Stimulated activated CD8-positive, alpha-beta memory T cell treated with anti-CD3 and anti-CD28 coated beads, Interleukin-4, amount 100 ng/mL, for 4 hours (primary cell): ENCODE measurements at places on chromosomes 16 and 17.

DNA sequence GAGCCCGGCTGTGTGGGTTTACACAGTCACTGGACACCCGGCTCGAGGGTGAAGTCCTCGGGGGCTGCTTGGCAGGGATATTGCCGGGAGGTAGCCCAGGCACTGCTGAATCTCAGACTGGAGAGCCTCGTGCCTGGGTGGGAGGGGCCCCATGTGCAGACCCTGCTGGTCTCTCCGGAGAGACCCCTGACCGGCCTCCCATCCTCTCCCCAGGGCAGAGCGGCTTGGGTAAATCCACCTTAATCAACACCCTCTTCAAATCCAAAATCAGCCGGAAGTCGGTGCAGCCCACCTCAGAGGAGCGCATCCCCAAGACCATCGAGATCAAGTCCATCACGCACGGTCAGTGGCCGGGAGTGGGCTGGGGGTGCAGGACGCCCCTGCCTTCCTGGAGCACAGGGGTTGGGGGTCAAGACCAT lies 346.5 kb downstream of the SEC14L1 start:
- no peak for DNase-seq

DNA sequence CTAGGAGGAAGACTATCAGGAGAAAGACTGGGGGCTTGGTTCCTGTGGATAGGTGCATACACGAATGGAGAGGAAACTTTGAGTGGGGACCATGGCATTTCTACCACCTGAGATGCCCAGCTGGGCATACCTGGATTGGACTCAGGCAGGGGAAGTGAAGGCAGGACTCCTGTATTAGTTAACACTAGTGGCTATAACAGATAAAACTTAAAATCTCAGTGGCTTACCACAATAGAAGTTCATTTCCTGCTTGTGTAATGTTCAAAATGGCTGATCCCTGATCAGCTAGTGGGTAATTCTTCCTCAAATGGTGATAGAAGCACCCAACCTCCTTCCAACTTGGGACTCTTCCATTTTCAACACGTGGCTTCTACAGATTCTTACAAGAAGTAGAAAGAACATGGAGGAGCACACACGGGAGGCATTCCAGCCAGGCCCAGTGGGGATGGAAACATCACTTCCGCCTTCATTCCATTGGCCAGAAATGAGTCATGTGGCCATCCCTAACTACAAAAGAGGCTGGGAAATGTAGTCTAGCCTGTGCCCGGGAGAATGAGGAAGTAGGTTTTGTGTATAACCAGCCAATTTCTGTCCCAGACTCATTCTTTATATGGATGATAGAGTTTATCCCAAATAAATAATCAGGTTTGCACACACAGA lies 112.1 kb downstream of the UTP18 start:
- DNase-seq = no peak

- DNase-seq = no peak
Observed at GRCh38 chr16:4652561-4652960, 27.9 kb downstream of the MGRN1 start.

- DNase-seq = no peak
Observed at GRCh38 chr17:44097110-44097958, 26.1 kb downstream of the HDAC5 start.

GRCh38 chr17:38916771-38917170 lies 8.6 kb upstream of the LASP1NB start:
- DNase-seq = no peak

DNA sequence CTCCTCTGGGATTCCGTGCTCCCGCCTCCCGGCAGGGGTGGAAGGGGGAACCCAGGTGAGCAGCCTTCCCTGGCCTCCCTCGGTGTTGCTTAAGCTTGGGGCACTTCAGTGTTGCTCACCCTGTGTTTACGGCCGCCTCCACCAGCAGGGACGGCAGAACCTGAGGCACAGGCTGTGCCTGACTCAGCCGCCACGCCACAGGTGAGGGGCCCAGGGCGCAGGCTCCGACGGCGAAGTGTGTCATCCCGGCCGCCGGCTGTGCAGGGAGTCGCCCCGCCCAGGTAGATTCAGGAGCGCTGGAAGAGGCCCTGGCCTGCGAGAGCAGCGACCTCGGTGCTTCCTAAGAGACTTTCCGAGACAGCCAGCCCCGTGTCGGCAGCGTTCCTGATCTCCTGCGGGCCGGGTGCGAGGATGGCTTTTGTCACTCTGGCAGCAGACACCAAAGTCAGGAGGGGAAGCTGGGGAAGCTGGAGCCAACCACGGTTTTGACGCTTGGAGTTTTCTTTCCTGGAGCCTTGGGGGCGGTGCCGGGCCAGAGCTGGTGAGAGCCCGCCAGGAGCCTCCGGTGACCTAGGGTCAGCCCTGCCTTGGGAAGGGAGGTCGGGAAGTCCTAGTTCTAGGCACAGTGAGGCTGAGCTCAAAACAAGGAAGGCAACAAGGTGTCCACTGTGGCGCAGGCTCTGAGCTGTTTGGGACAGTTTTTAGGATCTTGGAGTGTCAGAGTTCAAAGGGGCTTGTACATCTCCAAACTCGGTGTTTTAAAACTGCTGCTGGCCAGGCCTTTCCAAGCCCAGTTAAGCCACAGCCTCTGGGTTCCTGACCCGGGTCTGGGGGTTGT lies 2.1 kb downstream of the GSE1 start:
- DNase-seq = peak; percentile 56

DNA sequence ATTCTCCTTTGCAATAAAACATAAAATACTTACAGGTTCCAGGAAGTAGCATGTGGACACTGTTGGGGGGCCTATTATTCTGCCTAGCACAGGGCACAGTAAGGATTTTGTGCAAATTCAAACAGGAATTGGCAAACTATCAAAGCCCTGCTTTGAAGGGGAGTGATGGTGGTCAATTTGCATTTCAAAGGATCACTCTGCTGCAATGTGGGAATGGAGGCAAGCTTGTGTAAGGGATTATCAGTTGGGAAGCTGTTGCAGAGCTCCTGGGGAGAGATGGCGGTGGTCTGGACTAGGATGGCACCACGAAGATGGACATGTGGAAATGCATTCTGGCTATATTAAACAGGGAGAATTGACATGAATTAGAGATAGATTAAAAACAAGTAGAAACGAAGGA lies 990.7 kb upstream of the RBFOX1 start:
- DNase-seq = no peak

DNA sequence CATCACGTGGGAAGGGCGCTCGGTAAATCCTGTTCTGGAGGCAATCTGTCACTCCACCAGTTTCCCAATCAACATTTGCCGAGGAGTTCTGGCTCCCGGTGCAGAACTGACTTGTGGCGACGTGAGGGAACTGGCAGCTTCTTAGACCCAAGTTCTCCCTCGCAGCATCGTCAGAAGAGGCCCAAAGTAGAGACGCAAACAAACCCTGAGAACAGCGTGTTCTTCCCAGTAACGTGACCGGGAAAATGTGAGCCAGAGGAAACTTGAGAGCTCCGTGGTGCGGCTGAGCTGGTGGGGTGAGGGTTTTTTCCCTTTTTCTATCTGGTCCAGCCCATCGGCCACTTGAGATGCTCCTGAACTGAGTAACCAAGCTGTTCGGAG lies 158.9 kb upstream of the CACNG5 start:
- DNase-seq = no peak

- DNase-seq = no peak
Observed at GRCh38 chr17:47843391-47843730, 2.3 kb upstream of the SCRN2 start.

DNA sequence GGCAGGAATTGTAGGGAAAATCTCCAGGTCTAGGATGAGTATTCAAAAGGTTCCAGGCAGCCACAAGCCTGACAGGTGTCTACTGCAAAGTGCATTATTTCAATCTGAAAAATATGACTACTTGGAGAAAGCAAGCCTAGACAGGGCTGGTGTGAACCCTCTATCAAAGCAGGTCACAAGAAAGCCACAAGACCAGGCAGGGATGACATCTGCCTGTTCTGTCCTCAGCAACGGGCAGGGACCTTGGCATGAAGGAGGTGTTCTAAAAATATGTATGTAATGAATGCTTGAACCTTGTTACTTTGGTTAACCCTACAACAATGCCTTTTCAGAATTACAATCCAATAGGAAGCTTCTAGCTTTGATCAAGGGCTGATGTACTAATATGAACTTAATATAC lies 1.2 kb upstream of the COX6A2 start:
- DNase-seq = no peak

DNA sequence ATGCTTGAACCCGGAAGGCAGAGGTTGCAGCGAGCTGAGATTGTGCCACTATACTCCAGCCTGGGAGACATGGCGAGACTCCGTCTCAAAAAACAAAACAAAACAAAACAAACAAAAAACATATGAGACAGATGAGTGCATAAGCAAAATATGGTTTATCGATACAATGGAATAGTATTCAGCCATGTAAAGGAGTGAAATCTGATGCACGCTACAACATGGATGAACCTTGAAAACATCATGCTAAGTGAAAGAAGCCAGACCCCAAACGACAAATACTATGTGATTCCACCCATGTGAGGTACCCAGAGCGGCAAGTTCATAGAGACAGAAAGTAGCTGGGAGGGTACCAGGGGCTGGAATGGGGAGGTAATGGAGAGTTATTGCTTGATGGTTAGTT lies 6.8 kb downstream of the PLCD3 start:
- no peak for DNase-seq

GRCh38 chr17:15245054-15245453 lies 20.1 kb downstream of the PMP22 start:
- DNase-seq = no peak

- DNase-seq = no peak
Observed at GRCh38 chr16:55588799-55589198, 22.3 kb downstream of the CAPNS2 start.

- DNase-seq = no peak
Observed at GRCh38 chr17:69451416-69452394, 37.2 kb downstream of the MAP2K6 start.

DNA sequence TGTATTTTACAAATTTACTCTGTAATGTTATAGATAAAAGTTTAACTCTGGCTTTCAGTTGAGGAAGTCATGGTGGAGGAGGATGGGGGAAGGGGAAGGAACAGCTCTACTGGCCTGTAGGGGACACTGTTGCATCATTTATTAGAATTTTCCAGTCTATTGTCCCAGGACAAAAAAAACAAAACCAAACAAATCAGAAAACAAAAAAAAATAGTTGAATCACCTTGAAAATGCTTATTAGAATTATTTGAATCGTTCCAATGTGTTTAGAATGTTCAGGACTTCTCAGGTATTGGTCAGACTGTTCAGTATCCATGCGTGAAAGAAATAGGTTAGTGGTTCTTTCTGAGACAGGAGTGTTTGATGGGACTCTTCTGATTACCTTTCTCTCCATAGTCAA lies 242.0 kb downstream of the FTO start:
- no peak for DNase-seq

- no peak for DNase-seq
Observed at GRCh38 chr17:17395246-17395802, 81.5 kb upstream of the MED9 start.

DNA sequence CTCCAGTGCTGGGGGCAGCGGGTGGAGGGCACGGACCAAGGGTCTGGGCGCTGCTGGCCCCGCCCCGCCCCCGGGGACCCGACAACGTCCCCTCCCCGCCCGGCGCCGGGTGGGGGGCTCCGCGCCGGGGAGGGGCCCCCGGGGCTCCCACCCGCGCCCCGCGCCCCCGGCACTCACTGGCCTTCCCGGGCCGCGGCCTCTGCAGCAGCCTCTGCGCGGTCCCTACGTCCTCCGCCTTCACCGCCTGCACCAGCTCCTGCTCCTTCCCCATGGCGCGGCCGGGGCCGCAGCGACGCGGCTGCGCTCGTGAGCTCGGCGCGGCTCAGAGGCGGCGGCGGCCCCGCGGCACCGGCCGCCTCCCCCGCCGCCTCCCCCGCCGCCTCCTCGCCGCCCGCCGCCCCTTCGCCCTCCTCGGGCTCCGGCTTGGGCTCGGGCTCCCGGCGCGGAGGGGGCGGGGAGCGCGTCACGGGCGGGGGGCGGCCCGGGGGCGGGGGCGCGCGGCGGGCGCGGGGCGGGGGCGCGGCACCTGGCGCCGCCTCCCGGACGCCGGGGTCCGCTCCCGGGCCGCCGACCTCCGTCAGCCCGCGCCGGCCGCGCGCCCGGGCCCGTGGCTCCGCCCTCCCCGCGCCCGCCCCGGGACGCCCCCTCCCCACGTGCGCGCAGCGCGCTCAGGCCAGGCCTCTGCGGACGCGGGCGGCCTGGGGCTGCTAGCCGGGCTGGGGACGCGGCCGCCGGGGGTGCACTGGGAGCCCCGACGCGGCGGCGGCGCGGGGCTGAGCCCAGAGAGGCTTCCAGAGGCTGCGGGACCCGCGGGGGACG lies at the start of gene CASKIN1:
Gene CASKIN1, minus strand, starts transcription at position 444 of the 819 bp plus-strand sequence. Its CDS starts 173 bp downstream, at position 271.
- DNase-seq = no peak

- DNase-seq = no peak
Observed at GRCh38 chr17:3029213-3029913, 34.0 kb downstream of the OR1D5 start.

DNA sequence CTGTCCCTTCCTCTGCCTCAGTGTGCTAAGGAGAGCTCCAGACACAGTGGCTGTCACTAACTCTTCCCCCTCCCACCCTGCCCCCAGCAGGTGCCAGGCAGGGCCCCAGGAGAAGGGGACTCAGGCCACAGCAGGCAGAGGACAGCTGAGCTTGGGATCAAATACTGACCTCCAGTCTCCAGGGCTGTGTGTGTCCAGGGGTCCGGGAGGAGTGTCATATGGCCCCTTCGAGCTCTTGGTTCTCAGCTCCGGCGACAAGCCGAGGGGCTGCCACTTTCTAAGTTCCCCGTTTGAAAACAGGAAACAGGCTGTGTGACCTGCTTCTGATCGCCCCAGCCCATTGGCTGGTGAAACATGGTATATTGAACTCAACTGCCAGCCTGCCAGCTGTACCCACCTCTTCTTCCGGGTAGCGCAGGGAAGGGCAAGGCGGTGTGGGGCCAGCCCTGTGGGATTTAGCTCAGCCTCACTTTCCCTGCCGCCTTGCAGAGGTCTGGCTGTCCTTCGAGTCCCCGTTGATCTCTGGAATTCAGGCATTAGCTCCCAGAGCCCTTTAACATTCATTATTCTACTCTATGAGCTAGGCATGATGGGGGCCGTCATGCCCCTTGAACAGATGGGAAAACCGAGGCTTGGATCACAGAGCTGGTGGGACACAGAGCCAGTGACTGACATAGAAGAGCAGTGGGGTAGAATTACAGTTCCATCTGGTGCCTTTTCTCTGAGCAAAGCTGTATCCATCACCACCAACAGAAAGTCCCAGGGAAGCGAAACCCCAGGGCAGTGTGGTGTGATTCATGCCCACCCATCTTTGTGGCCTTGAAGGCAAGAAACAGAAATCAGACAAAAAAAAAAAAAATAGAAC lies at the start of gene SNX20:
Gene SNX20, minus strand, starts transcription at position 292 of the 865 bp plus-strand sequence. CDS start 3,786 bp downstream, outside the sequence.
- DNase-seq = no peak

DNA sequence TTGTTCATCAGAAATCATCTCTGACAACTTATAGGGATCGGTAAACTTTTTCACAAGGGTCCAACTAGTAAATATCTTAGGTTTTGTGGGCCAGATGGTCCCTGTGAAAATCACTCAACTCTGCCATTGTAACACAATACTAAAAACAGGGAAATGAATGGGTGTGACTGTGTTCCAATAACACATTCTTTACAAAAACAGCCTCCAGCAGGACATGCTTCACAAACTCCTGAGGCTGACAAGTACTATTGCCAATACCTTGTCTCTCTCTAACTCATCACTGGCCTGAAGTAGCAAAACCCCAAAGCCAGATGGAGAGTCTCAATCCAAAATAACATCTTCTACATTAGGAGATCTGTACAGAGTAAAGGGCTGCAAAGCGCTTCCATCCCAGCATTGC lies 312.3 kb downstream of the TOX3 start:
- no peak for DNase-seq

GRCh38 chr17:58956997-58957724 lies 149.5 kb downstream of the TRIM37 start:
- DNase-seq = no peak

GRCh38 chr16:77613095-77613494 lies 109.2 kb upstream of the NUDT7 start:
- no peak for DNase-seq

- no peak for DNase-seq
Observed at GRCh38 chr16:27334192-27334764, 20.5 kb downstream of the IL4R start.

- DNase-seq = no peak
Observed at GRCh38 chr17:82148997-82149396, 51.0 kb upstream of the FASN start.
